ENCODE measurements at places on chromosomes 12 and 14.

- DNase-seq = no peak
Measured at GRCh38 chr14:26191123-26191522, 406.7 kb downstream of the NOVA1 start.

DNA sequence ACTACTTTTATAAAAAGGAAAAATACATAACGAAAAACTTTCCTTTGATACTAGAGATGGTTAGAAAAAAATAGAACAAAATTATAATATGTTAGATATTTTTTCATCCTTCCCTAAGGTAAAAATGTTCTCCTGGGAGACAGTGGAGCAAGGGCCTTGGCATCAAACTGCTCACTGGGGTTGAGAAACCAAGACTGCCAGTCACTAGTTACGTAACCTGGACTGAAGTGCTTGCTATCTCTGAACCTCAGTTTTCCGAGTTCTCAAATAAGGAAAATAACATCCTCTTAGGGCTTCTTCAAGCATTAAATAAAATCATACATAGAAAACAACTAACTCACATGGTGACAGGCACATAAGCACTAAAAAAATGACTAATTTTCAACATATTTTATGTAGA, 48.2 kb upstream of the FRMD6 start:
- DNase-seq = no peak

GRCh38 chr14:75453817-75454434, 26.1 kb downstream of the JDP2 start:
- DNase-seq = peak; percentile 51

DNA sequence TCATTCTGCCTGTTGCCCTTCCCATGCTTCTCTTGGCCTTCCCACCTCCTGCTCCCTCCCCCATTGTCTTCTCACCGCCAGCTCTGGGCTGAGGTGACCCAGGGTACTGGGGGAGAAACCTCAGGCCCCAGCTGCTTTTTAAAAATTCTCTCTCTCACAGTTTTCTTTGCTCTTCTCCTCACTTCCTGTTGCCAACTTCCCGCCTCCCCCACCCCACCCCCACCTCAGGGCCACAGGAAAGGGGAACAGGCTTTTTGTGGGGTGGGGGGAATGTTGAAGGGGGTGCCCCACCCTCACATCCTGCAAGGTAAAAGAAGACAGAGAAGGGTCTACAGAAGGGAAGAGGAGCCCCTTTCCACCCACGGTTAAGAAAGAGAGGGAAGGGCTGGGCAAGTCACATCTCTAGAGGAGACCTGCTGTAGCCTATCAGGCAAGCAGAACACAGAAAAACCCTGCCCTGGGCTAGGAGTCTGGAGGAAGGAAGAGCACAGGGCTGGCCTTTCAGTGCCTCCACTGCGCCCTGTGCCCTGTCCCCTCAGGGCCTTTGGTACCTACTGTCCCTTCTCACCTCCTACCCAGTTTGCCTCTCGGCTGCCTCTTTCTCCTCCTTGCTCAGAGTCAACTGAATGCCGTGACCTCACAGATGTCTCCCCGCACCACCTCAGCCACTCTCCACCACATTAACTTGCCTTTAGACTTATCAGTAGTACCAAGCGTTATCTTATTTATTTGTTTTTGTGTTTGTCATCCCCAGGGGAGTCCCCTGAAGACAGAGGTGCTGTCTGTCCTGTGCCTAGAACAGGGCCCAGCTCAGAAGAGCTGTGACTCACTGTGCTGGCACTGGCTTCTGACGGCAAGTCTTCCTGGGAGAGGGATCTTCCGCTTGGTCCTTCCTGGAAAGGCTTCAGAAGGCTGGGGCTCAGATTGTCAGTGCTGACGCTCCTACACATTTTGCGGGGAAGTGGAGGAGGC, 1.7 kb downstream of the ARHGAP9 start:
- DNase-seq = peak; percentile 72

GRCh38 chr14:23561873-23562821, 5.4 kb downstream of the AP1G2 start:
- peak; percentile 32 for DNase-seq

DNA sequence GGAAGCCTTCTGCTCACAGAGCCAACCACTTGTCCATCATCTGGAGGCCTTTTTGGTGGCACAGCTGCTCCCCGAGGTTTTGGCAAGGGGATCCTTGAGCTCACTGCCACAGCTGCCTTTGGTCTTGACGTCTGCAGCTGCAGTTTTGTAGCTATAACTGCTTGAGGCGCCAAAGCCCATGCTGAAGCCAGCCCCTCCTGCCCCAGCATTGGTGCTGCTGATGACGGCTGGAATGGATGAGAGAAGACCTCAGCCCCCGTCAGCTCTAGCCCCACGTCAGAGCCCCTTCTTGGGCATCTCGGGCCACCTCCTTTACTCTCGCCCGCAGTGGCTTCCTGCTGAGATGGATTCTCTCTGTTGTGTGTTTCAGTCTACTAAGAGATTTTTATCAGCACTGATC, 12.3 kb upstream of the KRT74 start:
- DNase-seq = no peak

- DNase-seq = no peak
Measured at GRCh38 chr12:91276509-91276908, 93.9 kb upstream of the DCN start.

DNA sequence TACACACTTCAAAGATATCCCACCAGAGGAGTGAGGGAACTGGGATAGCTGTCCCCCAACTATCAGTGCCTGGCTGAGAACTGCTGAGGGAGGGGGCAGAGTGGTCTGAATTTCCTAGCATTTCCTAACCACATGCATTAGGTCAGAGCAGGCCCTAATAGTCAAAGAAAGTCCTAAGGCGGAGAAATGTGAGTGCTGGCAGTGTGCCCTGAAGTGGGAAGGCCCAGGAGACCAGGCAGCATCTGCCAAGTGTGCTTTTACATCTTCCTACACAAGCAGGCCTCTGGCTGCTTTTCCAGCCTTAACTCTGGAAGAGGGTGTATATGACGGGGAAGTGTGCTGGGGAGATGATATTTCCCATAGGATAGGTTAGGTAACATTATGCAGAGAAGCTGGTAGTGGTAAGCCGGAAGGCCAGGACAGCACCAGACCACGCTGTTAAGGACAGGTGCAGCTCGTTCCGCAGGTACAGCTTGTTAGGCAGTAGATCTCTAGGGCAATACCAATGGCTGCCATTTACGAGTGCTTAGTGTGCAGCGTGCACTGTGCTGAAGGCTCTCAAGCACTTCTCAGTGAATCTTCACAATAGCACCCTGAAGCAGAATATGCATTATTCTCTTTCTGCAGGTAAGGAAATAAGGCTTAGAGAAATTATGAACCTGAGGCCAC, 9.1 kb upstream of the CCDC198 start:
- DNase-seq = no peak

GRCh38 chr12:31353750-31354708, 28.1 kb upstream of the SINHCAF start:
- DNase-seq = peak; percentile 42

DNA sequence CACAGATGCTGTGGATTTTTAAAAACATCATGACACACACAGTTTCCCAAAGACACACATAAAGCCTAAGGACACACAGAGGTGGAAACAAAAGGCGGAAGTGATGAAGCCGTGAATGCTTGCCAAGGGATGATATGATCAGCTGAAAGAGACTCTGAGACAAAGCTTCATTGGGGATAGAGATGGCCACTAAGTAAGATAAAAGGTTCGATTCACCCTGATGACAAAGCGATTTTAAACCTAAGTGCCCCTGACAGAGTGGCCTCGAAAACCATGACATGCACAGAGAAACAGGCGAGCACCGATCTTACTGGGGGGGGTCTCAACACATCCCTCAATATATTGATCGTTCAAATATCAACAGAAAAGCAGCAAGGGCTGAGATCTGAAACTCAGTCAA, 20.3 kb upstream of the EIF5 start:
- DNase-seq = no peak

GRCh38 chr12:95944108-95944704, 1.1 kb downstream of the AMDHD1 start:
- no peak for DNase-seq

DNA sequence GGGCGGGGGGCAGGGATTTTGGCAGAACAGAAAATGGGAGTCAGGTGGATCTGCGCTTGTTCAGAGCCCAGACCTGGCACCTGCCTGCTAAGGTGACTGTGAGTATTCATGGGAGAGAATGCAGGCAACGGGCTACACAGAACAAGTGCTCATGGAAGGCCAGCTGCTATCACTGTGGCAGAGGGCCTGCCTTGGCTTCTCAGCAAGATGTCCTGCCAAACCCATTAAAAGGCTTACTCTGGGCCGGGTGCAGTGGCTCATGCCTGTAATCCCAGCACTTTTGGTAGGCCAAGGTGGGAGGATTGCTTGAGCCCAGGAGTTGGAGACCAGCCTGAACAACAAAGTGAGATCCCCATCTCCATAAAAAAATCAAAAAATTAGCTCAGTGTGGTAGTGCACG, 21.0 kb downstream of the DIO3 start:
- no peak for DNase-seq

DNA sequence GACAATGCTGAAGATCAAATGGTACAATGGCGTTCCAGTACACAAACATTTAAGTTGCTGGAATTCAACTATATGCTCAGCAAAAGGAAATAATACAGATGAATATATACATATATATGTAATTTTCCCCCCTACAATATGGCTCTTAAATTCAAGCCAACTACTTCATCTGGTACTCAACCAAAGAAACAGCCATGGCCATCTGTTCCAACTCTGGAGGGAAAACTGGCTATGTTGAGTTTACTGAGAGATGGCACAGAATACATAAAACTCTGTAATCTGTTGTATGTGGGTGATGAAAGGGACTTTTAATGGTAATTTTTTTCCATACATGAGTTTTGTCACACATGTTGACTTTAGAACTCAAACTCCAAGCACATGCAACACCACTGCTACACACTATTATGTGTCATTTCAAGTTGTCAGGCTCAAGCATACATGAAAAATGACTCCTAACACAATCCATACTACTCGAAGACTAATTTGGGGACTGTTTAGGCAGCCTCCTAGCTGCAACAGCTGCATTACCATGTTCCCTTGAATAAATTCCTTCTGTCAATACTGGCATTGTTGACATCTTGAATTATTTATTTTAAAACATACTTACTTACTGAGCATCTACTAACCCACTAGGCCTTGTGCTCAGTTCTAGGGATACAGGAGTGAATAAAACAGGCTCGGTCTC, 38.2 kb upstream of the MAP3K9 start:
- DNase-seq = no peak
